Putamen (tissue), 1 donor: ENCODE measurements at places on chromosomes 16 and 17.
A peak's percentile ranks its signal among the peaks of the same experiment; 100 is the strongest.

GRCh38 chr17:3641014-3641413 lies 4.5 kb downstream of the CTNS start:
- DNase-seq, result no peak

DNA sequence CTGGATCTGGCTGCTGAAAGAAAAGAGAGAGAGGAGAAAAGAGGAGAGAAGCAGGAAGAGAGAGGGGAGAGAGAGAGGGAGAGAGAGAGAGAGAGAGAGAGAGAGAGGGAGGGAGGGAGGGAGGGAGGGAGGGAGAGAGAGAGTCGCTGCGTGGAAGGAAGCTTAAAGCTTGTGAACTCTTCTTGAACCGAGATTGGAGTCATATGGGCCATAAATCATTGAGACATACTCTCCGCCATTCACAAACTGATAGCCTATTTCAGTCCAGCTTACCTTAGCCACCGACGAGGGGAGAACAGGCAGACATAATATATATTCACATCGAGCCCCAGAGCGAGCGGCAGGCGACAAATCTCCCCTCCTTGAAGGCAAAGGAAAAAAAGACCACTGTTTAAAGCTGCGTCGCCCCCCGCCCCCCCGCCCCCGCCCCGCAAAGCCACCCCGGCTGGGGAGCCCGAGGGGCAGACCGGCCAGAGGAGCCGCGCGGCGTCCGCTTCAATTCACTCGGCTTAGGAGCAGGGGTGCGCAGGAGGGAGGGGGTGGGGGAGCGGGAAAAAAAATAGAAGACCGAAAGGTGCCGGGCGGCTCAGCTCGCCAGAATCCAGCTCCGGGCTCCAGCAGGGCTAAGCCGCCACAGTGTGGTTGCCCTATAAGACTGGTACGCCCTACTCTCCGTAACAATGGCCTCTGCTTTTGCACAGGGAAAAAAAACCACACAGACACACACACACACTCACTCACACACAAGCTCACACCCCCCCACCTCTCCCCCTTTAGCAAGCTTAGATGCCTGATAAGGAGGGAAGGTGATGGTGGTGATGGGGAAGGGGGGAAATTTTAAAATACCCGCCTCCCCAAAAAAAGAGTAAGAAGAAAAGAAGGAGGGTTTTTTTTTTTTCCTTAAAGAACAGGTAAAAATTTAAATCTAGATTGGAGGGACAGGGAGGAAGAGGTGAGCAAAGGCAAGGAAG lies 10.6 kb upstream of the HOXB2 start:
- DNase-seq, result no peak

- peak; percentile 58 for DNase-seq
Measured at GRCh38 chr16:70647441-70648359, 1.3 kb downstream of the IL34 start.

DNA sequence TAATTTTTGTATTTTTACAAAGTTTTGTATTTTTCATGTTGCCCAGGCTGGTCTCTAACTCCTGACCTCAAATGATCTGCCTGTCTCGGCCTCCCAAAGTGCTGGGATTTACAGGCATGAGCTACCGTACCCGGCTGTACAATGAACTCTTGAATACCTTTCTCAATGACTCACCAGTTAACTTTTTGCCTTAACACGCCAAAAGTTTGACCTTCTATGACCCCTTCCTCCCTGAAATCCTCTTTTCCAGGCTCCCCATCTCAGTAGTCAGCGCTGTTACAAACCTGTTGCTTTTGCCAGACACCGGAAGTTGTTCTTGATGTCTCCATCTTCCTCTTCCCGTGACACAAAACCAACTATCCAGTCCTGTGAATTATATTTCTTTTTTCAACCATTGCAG lies 158.1 kb upstream of the ASIC2 start:
- no peak for DNase-seq

GRCh38 chr16:67673712-67674580 lies 7.3 kb downstream of the C16orf86 start:
- DNase-seq, result no peak

DNA sequence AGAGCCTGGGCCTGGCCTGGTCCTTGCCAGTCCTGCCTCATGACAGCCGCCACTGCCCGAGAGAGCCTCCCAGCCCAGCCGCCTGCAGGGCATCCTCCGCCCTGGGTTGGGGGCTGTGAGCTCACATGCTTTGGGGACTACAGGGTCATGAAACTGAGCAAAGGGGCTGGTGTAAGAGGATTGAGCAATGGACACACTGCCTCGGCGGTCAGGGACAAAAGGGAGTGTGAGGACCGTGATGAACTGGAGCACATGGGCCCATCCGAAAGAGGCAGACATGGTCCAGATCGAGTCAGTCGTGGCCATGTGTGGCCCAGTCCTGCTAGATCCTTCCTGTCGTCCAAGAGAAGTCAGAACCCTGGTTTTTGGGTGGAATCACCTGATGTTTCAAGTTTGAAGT lies 52.3 kb downstream of the GSG1L start:
- no peak for DNase-seq

- DNase-seq, result no peak
Measured at GRCh38 chr16:80233097-80233835, 307.5 kb upstream of the DYNLRB2 start.

GRCh38 chr16:14559809-14560241 lies 70.2 kb downstream of the PARN start:
- no peak for DNase-seq

GRCh38 chr16:59543641-59544040 lies 809.5 kb upstream of the GOT2 start:
- no peak for DNase-seq

DNA sequence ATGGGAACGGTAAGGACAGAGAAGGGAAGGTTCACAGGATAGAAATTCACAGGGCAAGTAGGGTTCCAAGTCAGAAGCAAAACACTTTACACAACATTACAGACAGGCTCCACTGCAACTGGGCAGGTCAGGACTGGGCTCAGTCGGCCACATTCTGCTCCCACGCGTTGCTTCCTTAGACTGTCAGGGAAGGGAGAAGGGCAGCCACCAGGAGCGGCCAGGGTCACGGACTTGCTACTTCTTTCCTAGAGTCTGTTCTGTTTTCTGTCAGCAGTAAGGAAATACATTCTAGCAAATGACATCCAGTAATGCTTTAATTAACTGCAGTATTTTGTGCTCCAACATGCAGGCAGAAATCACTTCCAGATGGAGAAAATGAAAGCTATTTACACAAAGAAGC lies 160.3 kb upstream of the RPH3AL start:
- no peak for DNase-seq

GRCh38 chr16:85781695-85782370 lies 17.5 kb downstream of the EMC8 start:
- peak; percentile 58 for DNase-seq

DNA sequence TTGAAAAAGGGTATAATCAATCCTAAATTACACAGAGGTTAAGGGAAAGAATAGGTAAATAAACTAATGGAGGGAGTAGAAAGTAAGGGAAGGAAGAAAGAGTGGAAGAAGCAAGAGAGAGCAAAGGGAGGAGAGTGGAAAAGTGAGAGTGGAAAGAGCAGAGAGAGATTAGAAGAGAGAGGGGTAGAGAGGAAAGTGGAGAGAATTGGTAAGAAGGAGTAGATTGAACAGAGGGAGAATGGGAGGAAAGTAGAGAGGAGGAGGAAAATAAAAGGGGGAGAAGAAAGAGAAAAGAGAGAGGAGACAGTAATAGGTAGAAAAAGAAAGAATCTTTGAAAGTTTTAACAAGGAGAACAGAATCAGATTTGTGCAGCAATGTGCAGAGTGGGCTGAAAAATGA lies 24.9 kb downstream of the TERB1 start:
- DNase-seq, result no peak

GRCh38 chr16:50671644-50672260 lies 9.4 kb downstream of the SNX20 start:
- DNase-seq, result no peak

DNA sequence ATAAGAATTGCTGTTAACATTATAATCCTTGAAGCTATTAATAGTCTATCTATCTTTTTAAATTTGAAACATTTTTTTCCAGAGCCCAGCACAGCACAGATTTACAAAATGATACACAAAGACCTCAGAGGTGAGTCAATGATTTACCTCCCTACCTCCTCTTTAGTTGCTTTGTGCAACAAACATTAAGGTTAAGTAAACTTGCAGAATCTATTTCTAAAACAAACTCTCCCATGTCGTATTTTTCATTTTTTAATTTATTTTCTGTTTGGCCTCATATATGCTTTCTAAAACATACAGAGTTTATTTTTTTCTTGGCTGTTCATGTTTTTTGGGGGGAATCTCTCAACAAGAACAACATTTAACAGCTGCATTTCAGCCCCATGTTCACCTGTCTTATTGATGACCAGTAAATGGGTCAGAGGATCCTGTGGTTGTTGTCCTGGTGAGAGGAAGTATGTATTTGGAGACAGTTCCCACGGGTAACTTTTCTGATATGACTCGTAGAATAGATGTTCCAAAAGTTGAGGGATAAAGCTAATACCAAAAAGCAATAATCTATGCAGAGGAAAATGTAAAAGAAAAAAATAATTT lies 42.6 kb downstream of the ABCA9 start:
- no peak for DNase-seq

DNA sequence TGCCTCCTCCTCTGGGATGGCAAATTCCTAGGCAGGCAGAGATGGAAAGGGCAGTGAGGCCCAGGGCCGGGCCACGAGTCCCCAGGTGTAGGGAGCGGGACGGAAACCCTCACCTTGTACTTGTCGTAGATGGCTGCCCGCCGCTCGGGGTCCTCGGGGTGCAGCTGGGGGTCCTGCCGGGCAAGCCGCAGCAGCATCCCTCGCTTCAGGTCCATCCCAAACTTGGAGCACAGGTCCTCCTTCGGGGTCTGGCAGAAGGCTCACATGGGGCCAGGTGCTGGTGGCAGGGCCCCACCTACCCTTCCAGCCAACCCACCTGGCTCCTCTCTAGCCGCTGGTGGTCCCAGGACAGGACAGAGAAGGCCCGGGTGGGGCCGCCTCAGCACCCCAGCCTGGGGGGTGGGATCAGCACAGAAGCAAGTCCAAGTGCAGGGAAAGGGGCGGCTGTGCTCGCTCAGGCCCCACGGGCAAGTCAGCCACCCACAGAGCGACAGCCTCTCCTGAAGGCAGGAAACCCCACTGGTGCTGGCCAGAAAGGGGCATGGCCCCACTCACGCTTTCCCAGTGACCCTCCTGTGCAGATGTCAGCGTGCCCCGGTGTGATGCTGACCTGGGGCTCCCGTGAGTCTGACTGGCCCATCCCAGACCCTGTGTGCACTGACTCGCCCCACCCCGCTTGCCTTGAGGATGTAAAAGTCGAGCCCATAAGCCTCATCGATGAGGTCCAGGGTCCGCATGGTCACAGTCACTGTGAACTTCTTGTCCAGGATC lies 1.8 kb downstream of the MRPL28 start:
- no peak for DNase-seq

GRCh38 chr17:65064452-65065019 lies 8.0 kb upstream of the GNA13 start:
- DNase-seq, result no peak

DNA sequence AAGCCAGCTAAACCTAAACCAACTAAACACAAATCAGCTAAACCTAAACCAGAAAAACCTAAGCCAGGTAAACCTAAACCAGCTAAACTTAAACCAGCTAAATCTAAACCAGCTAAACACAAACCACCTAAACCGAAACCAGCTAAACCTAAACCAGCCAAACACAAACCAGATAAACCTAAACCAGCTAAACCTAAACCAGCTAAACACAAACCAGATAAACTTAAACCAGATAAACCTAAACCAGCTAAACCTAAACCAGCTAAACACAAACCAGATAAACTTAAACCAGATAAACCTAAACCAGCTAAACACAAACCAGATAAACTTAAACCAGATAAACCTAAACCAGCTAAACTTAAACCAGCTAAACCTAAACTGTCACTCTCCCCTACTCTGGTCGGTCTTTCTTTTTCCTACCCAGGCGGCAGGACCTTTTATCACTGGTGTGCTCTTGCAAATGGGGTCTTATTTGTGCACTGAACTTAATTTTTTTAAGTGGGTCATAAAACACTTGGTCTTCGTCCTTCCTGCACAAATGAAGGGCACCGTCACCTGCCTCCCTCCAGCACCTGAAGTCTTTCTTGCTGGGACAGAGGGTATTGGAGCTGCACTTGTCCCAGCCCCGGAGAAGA lies 7.2 kb downstream of the EVPL start:
- DNase-seq, result no peak

GRCh38 chr16:87723226-87723623 lies 42.6 kb downstream of the KLHDC4 start:
- peak; percentile 90 for DNase-seq

DNA sequence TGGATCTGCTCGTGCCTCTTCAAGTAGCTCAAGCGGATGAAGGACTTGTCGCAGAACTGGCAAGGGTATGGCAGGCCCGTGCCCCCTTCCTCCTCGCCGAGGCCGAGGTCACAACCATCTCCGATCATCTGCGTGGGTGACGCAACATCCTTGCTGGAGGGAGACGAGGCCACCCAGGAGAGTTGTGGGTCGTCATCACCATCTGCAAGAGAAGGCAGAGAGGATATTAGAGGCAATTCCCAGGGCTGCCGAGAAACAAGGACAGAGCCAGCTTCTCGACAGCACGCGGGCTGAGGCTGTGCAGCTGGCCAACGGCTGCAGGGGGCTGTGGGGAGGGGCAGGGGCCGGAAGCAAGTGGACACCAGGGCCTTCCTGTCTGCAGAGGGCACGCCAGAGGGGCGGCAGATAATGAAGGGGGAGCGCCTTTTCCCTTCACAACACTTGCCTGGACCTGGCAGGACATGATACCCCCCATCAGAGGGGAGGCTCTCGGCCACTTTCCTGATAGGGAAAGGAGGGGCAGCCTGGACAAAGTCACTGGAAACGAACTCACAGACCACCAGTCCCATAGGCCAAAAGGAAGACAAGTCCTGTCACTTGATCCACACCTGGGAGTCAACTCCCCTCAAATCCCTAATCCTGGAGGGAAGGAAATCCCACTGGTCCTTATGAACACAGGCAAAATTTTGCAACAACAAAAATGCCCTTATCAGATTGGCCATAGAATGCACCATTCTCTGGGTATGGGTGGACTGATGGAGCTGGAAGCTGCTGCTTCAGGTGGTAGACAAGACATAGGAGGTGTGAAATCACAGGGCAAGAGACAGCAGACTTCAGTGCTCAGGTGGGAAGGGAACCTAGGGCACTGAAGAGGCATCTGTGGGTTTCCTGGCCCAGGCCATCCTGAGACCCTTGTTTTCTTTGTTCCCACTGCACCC lies 217.0 kb downstream of the ZNF423 start:
- no peak for DNase-seq

DNA sequence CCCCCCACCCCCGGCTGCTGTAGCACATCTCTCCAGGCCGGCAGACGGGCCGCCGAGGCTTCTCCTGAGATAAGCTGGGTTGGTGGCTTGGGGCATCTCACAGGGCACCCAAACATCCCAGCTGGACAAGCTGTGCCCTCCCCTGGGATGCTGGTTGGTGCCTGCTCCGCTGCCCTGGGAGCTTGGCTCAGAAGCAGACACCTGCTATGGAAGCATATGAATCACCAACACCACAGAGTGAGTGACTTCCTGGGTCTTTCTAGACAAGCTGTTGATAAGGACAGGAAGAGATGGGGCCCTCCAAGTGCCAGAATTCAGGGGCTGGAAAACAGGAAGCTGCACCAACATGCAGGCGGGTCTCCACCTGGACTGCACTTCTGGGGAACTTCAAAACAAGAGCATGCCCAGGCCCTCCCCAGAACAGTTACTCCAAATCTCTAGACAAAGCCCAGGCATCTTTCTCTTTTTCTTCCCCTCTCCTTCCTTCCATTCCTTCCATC lies 13.7 kb downstream of the C16orf95 start:
- no peak for DNase-seq
